ENCODE measurements at places on chromosomes 5 and 9. TPM values are rescaled to one million over a fixed set of nuclear protein-coding genes. Genes with fewer than 3 reads are reported as not detected.

DNA sequence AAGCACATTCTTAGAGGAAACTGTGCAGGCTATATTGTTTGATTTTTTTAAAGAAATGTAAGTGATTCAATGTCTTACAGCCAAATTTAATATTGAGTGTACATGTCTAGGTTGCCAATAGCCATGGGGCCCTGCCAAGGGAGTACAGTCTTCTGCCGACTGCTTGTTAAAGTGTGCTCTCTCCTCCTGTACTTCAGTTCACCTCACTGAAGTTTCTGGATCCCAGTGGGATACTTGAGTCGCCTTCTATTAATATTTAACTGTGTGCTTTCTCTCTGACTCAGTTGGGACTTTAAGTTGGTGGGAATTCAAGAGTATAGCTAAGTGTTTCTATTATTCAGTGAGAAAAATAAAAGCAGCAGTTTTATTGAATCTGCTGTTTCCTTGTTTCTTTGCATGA, 44.5 kb upstream of the C5orf47 start:
- DNase-seq: no peak
- H3K27me3 ChIP-seq: no peaks in the 10 kb centered on the region
- no peak overlapping the region for H3K4me3 ChIP-seq
- H3K4me1 ChIP-seq: peaks cover 50% of the 10 kb centered on the region
- H3K36me3 ChIP-seq: peaks cover 47% of the 10 kb centered on the region

The ZDHHC11B gene
- 14.9 TPM for total RNA-seq

DNA sequence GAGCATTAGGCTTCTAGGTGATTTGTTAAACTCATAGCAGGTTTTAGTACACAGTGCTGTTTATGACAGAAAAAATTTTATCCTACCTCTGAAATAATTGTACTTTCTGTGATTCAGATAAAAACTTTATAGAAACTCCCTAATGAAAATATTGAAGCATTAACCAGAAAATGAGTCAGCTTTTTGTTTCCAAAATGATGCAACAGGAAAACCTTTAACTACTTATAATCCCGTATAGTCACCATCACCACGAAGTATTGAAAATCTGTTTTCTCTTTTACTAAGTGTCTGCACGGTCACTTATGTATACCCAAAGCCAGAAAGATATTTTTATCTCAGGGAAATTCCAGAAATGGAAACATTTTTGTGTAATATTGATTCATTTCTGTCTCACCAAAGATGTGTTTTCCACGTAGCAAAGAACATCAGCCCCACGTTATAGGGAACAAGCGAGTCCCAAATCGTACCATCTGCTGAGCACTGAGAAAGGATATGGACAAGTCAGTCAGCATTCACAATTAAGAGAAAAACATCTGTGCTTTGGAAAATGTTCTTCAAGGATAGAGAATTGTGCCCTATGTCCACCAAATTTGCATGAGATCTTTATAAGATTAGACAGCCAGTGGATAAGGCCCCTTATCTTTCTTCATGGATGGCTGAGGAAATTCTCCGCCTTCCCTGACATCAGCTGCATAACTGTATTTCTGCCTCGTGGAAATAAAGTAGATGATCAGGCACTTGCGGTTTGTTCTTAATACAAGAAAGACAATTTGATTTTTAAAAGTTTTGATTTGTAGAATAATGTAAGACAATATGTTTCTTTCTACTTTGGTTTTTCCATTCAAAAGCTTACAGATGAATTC, 41.9 kb downstream of the TNFAIP8 start:
- H3K36me3 ChIP-seq: peaks cover 9% of the 10 kb centered on the region
- H3K27ac ChIP-seq: no peak overlapping the region
- no peak overlapping the region for H3K4me3 ChIP-seq
- DNase-seq: no peak
- peaks cover 17% of the 10 kb centered on the region for H3K4me1 ChIP-seq

DNA sequence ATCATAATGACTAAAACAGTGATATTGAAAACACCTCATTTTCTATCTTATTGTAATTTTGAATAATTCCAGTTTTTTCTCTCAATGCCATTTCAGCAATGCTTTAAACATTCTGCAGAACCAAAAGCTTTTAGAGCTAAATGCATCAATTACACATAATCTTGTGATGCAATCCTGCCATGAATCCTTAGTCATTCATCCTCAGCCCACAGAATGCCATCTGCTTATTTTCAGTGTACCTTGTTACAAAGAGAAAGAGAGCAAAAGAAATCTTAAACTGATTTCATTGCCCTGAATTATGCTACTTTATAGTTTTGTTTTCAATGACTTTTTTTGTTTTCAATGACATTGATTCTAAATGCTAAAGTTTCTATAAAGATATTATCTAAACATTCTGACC, 1234.8 kb upstream of the C9orf72 start:
- no peaks in the 10 kb centered on the region for H3K27me3 ChIP-seq
- no peak overlapping the region for H3K4me3 ChIP-seq
- no peaks in the 10 kb centered on the region for H3K36me3 ChIP-seq
- no peaks in the 10 kb centered on the region for H3K4me1 ChIP-seq

DNA sequence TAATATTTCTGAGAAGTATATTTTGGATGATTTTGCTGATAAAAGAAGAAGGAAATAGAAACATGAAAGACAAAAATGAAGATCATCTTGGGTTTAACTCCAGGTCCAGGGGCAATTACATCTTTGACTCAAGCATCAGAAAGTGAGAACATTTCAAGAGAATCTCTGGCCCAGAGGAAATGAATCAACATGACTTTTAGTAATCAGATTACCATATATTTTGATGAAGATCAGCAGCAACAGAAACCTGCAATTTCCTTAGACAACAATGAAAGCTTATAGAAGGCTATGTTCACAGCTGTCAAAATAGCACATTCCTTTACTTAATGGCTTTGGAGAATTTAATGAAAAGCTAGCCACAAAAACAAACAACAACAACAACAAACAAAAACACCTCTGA, 638.1 kb downstream of the EFNA5 start:
- no peaks in the 10 kb centered on the region for H3K36me3 ChIP-seq
- H3K4me1 ChIP-seq: no peaks in the 10 kb centered on the region
- DNase-seq: no peak
- H3K27ac ChIP-seq: no peak overlapping the region
- no peak overlapping the region for H3K4me3 ChIP-seq
- no peaks in the 10 kb centered on the region for H3K27me3 ChIP-seq

GRCh38 chr5:32735512-32735911, 24.4 kb downstream of the NPR3 start:
- DNase-seq: no peak
- no peak overlapping the region for H3K4me3 ChIP-seq
- no peaks in the 10 kb centered on the region for H3K27me3 ChIP-seq
- H3K4me1 ChIP-seq: no peaks in the 10 kb centered on the region
- no peak overlapping the region for H3K27ac ChIP-seq
- no peaks in the 10 kb centered on the region for H3K36me3 ChIP-seq

DNA sequence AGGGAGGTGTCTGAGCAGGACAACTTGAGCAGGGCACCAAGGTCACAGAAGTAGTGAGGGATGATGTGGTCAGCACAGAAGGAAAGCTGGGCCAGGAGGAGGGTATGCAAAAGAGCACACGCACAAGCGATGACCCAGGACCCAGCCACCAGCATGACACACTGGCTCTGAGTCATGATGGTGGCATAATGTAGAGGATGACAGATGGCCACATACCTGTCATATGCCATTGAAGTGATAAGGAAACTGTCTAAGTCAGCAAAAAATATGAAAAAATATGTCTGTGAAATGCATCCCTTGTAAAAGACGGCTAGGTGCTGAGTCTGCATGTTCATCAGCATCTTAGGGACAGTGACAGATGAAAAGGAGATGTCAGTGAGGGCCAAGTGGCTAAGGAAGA, 380 bp downstream of the OR1J1 start:
- H3K27me3 ChIP-seq: no peaks in the 10 kb centered on the region
- no peak overlapping the region for H3K27ac ChIP-seq
- H3K4me1 ChIP-seq: no peaks in the 10 kb centered on the region
- H3K4me3 ChIP-seq: no peak overlapping the region
- no peak for DNase-seq

GRCh38 chr5:7845557-7845956, 5.4 kb downstream of the CFAP90 start:
- H3K27me3 ChIP-seq: peaks cover 22% of the 10 kb centered on the region
- no peak overlapping the region for H3K4me3 ChIP-seq
- H3K36me3 ChIP-seq: no peaks in the 10 kb centered on the region
- H3K27ac ChIP-seq: no peak overlapping the region
- no peak for DNase-seq

DNA sequence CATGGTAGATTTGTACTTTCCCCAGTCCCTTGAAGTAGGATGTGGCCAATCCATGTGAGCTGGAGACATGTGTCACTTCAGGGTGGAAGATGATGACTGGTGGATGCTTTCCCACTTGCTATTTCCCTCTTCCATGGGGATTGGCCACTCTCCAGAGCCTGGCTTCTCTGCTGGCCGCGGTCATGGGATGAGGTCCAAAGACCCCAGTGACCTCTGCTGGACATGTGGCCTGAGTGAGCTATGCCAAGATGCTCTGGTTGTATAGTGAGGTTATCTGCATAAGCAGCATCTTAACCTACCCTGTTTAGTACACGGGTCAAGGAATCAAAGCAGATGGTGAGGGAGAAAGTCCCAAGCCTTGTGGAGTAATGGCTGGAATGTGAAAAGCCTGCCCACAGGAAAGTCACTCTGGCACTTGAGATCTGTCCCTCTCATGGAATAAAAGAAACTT, 47.1 kb downstream of the SH3PXD2B start:
- H3K27me3 ChIP-seq: no peaks in the 10 kb centered on the region
- H3K4me1 ChIP-seq: peaks cover 44% of the 10 kb centered on the region
- no peak overlapping the region for H3K4me3 ChIP-seq
- H3K36me3 ChIP-seq: peaks cover 13% of the 10 kb centered on the region
- peak overlapping the region; percentile 31 for H3K27ac ChIP-seq

DNA sequence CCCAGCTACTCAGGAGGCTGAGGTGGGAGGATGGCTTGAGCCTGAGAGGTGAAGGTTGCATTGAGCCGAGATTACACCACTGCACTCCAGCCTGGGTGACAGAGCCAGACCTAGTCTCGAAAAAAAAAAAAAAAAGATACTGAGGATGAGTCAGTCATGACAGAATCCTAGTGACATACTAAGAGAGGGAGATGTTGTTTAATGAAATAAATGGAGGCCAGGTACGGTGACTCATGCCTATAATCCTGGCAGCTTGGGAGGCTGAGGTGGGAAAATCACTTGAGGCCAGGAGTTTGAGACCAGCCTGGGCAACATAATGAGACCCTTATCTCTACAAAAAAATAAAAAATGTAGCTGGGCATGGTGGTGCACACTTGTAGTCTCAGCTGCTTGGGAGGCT, 107.2 kb downstream of the ZFAND5 start:
- H3K4me1 ChIP-seq: no peaks in the 10 kb centered on the region
- H3K27me3 ChIP-seq: no peaks in the 10 kb centered on the region
- no peak overlapping the region for H3K27ac ChIP-seq

The CTXN3 gene
- not detected for total RNA-seq

GRCh38 chr9:78044189-78044588, 12.6 kb upstream of the GNAQ start:
- no peaks in the 10 kb centered on the region for H3K27me3 ChIP-seq
- no peak overlapping the region for H3K4me3 ChIP-seq
- H3K4me1 ChIP-seq: no peaks in the 10 kb centered on the region
- DNase-seq: no peak
- H3K27ac ChIP-seq: no peak overlapping the region

DNA sequence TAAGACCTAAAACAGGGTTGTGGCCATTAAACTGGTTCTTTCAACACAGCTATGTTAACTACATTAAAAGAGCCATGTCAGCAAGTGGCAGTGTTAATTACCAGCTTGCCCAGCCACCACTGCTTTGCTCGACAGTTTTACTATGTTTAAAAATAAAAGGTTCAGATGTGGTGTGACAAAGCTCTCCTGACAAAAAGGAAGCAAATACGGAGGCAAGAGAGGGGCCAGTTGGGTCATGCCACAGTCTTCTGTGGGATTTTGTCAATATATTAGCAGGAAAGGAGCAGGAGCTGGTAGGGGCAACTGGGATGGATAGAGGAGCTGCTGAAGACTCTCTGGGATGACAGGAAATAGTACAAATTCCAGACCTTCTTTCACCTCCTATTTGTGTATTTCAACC, 113.5 kb upstream of the PCA3 start:
- peaks cover 52% of the 10 kb centered on the region for H3K4me1 ChIP-seq
- peak overlapping the region; percentile 54 for H3K27ac ChIP-seq

The PCDHB16 gene
- total RNA-seq: 2.6 TPM

GRCh38 chr5:26009742-26010141, 1028.6 kb downstream of the CDH9 start:
- no peak overlapping the region for H3K4me3 ChIP-seq
- DNase-seq: no peak
- no peaks in the 10 kb centered on the region for H3K36me3 ChIP-seq
- no peak overlapping the region for H3K27ac ChIP-seq
- no peaks in the 10 kb centered on the region for H3K27me3 ChIP-seq

The SAXO1 gene
- 0.15 TPM for total RNA-seq

The CDK5RAP2 gene
- 54.7 TPM for total RNA-seq

The SPINK4 gene
- not detected for total RNA-seq

DNA sequence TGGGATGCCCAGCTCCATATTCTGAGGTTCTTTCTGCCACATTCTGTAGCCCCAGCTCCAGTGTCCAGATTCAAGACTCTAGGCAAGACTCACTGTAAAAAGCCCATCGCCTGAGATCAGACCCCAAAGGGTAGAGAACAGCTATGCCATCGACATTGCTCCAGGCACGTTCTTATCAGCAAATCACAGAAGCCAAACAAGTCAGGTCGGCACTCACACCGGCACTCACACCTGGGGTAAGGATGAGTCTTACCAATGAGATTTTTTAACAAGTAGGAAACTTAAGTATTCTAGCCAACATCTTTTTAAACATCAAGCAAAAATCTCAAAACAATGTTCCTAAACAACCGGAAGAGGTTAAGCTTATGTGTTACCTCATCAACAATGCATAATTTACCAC, 2.4 kb downstream of the CDKN2AIPNL start:
- H3K27me3 ChIP-seq: no peaks in the 10 kb centered on the region
- H3K36me3 ChIP-seq: peaks cover 22% of the 10 kb centered on the region
- no peak overlapping the region for H3K4me3 ChIP-seq
- no peak for DNase-seq
- H3K27ac ChIP-seq: no peak overlapping the region

The TXNDC8 gene
- not detected for total RNA-seq

- no peaks in the 10 kb centered on the region for H3K36me3 ChIP-seq
- peaks cover 22% of the 10 kb centered on the region for H3K4me1 ChIP-seq
- H3K4me3 ChIP-seq: peak overlapping the region; percentile 73
Observed at GRCh38 chr5:100900796-100901781, 2.0 kb downstream of the ST8SIA4 start.
